ENCODE measurements at places on chromosomes 16 and 17. TPM values are rescaled to one million over a fixed set of nuclear protein-coding genes. Genes with fewer than 3 reads are reported as not detected.

The AATK gene
- total RNA-seq = 0.42 TPM

The RCVRN gene
- not detected for total RNA-seq

The KLHL10 gene
- 0.10 TPM for total RNA-seq

The KRT36 gene
- total RNA-seq = not detected

The ANKRD40CL gene
- not detected for total RNA-seq

The TBC1D3E gene
- not detected for total RNA-seq

The EFNB3 gene
- total RNA-seq = 1.6 TPM

The ITGB3 gene
- total RNA-seq = 5.4 TPM

The CRISPLD2 gene
- total RNA-seq = 3.6 TPM

The EVI2B gene
- total RNA-seq = 0.11 TPM

The KRTAP4-7 gene
- total RNA-seq = not detected

The SLC5A2 gene
- total RNA-seq = 0.48 TPM

The DYNC1LI2 gene
- total RNA-seq = 47.0 TPM

The IRX6 gene
- not detected for total RNA-seq

The DLX3 gene
- 0.20 TPM for total RNA-seq

The CYB561 gene
- 32.0 TPM for total RNA-seq

The MFSD6L gene
- not detected for total RNA-seq

The WFDC1 gene
- not detected for total RNA-seq

The ABCC3 gene
- 122 TPM for total RNA-seq

The IL4R gene
- 42.8 TPM for total RNA-seq

The C17orf50 gene
- 0.24 TPM for total RNA-seq

The HSD11B2 gene
- total RNA-seq = 1.3 TPM

The SMG1 gene
- total RNA-seq = 28.8 TPM

The CACNA1H gene
- total RNA-seq = 10.3 TPM

The DPEP2 gene
- not detected for total RNA-seq

The CEP131 gene
- total RNA-seq = 5.7 TPM

The FBXW10 gene
- total RNA-seq = 0.95 TPM

The SMIM22 gene
- 0.38 TPM for total RNA-seq

The ARHGDIG gene
- 2.9 TPM for total RNA-seq

The RFNG gene
- total RNA-seq = 24.0 TPM

The NHLRC4 gene
- total RNA-seq = 0.21 TPM

The LRRC37A gene
- 0.88 TPM for total RNA-seq

The C16orf96 gene
- total RNA-seq = not detected

The TMIGD1 gene
- not detected for total RNA-seq

The PRCD gene
- not detected for total RNA-seq

The MPV17L gene
- 5.7 TPM for total RNA-seq

The FLCN gene
- total RNA-seq = 32.8 TPM

The ATF7IP2 gene
- 12.5 TPM for total RNA-seq

The NPIPA8 gene
- 0.87 TPM for total RNA-seq

The WNT9B gene
- total RNA-seq = not detected

The NXN gene
- total RNA-seq = 25.8 TPM

The SPIRE2 gene
- total RNA-seq = 7.7 TPM

The TEKT3 gene
- 0.19 TPM for total RNA-seq

The EIF3C gene
- 364 TPM for total RNA-seq

The GAA gene
- total RNA-seq = 60.5 TPM

The PAGR1 gene
- total RNA-seq = 51.9 TPM

The KRT31 gene
- not detected for total RNA-seq

The MYH11 gene
- 0.22 TPM for total RNA-seq

The MYO1D gene
- 2.6 TPM for total RNA-seq

The ABI3 gene
- not detected for total RNA-seq

The CD300LG gene
- not detected for total RNA-seq

The SNX20 gene
- total RNA-seq = not detected

All from A549 treated with DMSO at 1 μM for 4 hours (cell line).